ENCODE measurements at places on chromosomes 12 and 14.

DNA sequence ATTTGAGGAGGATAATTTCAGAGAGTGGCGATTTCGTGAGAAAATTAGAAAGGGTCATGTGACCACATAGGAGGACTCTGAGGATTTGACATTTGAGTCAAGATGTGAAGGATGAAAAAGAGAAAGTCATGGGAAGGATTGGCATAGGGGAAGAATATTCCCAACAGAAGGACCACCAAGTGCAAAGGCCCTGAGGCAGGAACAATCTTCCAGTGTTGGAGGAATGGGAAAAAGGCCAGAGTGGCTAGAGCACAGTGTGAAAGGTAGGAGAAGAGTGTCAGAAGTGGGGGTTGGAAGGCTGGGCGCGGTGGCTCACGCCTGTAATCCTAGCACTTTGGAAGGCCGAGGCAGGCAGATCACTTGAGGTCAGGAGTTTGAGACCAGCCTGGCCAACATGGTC lies 3.9 kb upstream of the PPP1CC start:
- no peak for DNase-seq

DNA sequence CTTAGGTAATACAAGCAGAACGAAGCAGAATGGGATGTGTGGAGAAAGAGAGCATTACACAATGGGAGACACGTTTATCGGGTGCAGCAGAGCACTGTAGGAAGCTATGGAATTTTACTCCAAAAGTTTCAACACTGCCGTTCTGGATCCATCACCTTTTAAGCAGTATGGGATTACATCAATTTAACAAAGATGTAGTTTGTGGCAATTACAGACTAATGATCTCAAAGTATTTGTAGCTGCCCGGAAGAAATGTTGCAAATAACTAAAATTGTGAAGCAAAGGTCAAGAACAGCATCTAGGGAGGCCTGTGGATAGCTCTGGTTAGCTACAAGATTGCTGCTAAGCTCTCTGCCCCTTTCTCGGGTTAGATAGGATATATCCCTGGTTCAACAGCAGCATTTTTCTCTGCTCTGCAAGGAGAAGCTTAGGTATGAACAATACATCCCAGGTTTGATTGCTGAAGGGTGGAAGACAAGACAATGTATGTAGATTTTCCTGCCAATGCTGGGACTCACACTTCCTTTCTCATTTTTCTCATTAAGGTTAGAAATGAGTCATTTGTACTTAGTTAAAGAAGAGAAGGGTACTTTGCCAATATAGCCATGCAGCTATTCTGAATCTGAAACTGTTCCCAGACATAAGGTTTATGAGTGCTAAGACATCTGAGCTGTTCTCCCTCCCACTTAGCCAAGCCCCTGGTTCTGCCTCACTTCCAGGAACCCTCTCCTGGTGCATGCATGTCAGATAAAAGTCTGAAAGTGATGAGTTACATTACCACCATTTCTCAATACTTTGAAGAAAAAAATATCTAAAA lies 75.0 kb upstream of the HIF1A start:
- DNase-seq: no peak

DNA sequence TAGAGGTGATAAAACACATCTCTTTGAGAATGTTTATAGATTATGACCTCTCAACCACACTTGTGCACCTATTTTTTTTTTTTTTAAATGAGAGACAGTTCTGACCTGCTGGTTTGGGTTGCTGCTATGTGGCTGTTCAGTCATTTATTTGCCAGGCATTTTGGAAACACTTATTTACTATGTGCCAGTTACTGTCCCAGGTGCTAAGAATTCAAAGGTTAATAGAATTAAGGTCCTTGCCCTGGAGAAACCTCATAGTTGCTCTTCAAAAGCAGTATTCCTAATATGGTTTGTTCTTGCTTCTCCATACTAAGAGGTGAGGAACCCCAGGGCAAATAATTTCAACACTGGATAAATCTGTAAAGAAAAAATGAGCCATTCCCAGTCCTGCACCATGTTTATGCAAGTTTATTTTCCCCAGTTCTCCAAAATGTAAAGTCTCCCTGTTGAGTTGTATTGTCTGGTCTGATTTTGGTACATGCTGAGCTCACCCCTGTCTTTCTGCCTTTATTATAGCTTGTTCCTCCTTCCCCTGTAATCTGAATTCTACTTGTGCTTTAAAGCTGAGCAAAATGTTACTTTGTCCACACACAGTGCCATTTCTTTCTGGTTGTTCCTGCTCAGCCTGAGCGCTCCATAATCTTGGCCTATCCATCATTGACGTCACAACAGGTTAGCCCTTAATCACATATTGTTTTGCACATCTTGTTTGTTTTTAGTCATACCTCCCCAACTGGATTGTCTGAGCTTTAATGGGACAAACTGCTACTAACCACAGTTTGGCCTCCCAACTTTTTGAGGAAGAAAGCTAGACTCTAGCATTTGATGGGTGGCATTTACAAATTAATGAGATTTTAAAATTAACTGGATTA lies 56.7 kb downstream of the SRGAP1 start:
- no peak for DNase-seq

DNA sequence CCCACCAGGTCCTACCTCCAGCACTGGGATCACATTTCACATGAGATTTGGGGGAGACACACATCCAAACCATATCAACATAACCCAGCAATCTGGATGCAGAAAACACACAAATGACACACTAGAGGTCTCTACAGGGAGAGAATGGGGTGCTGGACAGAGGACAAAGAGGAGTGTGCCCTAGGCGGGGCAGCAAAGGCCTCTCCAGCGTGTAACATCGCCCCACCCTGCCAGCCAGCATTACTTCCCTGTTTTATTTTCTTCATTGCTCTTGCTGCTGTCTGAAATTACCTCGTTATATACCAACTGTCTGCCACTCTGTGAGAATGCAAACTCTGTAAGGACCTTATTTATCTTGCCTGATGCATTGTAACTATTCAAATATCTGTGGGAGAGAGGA lies 61.1 kb downstream of the RIMBP2 start:
- DNase-seq: no peak

DNA sequence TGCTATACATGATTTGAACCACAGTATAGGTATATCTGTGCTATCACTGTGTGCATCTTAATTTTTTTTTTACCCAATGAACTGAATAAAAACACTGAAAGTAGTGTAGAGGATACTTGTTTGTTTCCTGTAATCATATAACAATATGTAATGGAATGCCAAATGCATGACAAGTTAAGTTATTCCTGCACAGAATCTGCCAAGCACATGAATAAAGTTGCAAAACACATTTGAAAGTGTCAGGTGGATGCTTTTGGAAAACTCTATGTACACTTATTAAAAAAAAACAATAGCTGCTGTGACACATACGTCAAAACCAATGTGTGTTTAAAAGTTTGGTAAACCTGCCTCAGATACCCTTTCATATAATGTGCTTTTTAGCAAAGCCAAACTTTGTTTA lies 1638.1 kb upstream of the SEL1L start:
- DNase-seq: no peak

DNA sequence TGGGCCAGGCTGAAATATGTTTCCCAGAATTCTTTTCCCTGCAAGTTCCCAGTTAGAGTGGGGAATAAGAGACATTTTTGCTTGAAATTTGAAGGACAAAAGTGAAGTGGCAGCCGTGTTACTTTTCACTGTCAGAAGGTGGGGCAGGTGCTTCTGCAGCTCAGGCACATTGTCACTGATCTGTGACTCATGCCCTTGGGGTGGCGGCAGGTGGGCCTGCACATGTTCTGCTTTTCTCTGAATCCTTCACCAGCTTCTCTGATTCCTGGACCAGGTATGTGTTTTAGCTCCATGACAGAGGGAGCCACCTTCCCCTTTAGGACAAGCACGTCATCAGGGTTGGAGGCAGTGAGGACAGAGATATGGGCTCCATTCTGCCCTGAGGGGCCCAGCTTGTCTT lies 11.7 kb upstream of the KCNA5 start:
- no peak for DNase-seq

DNA sequence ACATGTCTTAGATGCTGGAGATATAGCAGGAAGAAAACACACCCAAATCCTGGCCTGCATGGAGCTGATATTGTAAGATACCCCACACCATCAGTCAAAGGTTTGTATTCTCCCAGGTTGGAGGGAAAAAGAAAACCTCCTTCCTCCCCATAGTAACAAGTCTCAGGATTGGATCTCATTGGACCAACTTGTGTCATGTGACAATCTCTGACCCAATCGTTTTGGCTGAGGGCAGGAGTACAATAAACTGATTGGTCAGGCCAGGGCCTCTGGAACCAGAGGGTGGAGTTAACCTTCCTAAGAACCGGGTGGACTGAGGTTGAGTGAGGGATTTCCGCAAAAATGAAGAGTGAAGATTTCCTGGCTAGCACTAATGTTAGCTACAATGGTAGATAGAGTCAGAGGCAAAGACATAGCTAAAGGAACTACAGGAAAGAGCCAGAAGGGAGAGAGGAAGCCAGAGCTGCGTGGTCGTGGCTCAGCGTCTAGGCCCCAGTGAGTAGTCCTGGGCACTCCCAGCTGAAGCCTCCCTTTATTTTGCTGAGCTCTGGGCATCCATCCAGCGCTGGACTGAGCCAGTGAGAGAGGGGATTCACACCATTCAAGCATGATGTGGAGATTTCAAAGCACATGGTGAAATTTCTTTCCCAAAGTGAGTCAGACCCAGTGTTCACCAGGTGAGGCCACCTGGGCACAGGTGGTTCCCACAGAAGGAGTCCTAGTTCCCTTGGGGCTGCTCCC lies 219.9 kb downstream of the AACS start:
- no peak for DNase-seq

GRCh38 chr12:124508381-124509079 lies 58.9 kb downstream of the NCOR2 start:
- DNase-seq: no peak

DNA sequence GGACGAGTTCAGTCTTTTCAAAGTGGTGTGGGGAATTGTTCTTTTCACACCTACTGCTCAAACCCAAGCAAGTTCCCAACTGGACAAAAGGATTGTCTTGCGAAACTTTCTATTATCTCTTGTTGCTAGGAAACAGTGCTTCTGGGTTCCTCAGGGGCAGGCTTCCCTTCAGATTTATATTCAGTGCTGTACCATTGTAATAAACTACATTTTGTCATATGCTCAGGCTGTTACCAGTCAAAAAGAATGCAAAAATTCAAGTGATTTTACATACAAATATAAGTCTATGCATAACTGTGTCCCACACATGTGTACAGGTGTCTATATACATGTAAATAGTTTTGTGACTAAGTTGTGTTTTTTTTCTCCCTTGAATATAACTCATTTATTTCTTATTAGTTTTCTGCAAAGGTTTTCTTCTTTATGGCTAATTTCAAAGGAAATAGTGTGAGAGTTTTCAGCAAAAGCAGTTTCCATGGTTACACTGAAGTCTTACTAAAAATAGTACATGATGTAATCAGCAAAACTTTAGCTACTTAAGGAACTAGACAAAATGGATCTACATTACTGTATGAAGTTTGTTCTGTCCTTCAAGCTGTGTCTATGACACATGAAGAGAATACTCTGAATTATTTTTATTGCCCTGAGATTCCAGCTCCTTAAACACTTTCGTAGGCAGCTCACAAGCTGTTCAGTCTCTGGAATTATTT lies 430.2 kb upstream of the TMPO start:
- peak; percentile 26 for DNase-seq

GRCh38 chr14:32977913-32978312 lies 39.2 kb downstream of the NPAS3 start:
- DNase-seq: no peak

DNA sequence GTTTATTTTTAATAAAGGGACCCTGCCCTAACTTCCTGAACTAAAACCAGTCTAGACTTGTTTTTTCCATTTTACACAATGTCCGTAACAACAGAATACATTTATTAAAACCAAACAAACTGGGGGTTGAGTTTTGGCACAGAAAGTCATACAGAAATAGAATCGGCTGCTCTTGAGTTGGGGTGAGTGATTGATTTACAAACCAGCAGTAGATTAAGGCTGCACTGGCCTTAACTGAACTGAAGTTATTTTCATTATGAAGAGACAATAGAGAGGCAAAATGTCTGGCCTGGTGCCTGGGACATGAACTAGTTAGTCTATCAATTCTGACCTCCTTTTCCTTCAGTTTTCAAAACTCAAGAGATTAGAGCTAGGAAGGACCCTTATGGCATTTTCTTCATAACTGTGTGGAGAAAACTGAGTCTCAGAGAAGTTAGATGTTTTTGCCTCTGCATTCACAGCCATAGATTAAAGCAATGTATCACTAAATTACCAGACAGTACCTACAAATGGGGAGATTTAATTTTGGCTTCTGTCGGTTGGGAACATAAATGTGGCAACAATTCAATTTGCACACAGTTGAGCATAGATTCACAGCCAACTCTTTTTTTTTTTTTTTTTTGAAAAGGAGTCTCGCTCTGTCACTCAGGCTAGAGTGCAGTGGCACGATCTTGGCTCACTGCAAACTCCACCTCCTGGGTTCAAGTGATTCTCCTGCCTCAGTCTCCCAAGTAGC lies 19.8 kb upstream of the MGP start:
- no peak for DNase-seq

DNA sequence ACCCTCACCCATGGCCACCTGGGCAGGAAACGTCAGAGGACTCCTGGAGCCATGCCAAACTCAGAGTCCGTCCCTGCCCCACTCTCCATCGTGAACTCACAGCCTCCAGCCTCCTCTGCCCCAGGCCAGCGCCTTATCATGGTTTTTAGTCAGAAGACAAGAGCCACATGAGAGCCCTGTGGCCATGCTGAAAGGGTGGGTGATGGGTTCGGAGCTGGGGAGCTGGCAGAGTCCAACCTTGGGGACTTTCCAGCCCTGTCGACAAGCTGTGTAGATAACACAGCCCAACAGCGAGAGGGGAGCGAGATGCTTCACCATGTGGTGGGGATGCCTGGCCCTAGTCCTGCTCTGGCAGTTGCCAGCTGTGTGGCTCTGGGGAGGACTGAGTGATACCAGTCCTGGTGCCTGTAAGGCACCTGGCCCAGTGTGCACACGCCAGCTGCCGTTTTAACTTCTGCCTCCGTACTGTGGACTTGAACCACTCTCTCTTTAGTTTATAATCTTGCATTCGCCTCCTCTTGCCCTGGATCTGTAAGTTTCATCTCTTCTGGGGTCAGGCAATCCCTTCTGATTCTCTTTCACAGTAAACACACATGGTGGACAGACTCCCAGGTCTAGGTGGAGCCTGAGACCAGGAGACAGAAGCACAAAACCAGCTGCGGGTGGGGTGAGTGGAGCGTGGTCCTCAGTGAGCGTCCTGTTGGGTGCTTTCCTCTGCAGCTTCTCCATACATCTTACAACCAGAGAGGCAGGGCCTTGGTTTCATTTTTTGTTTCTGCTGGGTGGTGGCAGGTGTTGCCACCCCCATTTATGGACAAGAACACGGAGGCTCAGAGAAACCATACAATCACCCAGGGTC lies 55.3 kb downstream of the RIN3 start:
- DNase-seq: no peak

GRCh38 chr12:120978296-120979219 lies at the start of gene HNF1A:
Gene HNF1A, plus strand, starts transcription at chr12:120978543. Its CDS starts 226 bp downstream, at chr12:120978769.
- no peak for DNase-seq

- no peak for DNase-seq
These were observed 267.7 kb downstream of the MED13L start for GRCh38 chr12:116009805-116010204.

- no peak for DNase-seq
These were observed 126.0 kb downstream of the ZFP36L1 start for GRCh38 chr14:68666899-68667298.

- DNase-seq: no peak
These were observed 2.7 kb upstream of the INHBE start for GRCh38 chr12:57452181-57452936.

- no peak for DNase-seq
These were observed 405.9 kb upstream of the MIS18BP1 start for GRCh38 chr14:45658917-45659299.

GRCh38 chr14:53951627-53952303 lies 4.9 kb downstream of the BMP4 start:
- DNase-seq: no peak

- DNase-seq: no peak
These were observed 333.3 kb downstream of the ZFP36L1 start for GRCh38 chr14:68459480-68460136.

Measured in NCI-H510A (cell line).